ENCODE measurements at places on chromosomes 1 and 21. TPM values are rescaled to one million over a fixed set of nuclear protein-coding genes. Genes with fewer than 3 reads are reported as not detected.
A peak's percentile ranks its signal among the peaks of the same experiment; 100 is the strongest.

GRCh38 chr1:234963180-234963903 is 165.3 kb downstream of the TOMM20 start:
- DNase-seq: peak; percentile 96

OR2AK2 gene
- not detected for total RNA-seq

DNA sequence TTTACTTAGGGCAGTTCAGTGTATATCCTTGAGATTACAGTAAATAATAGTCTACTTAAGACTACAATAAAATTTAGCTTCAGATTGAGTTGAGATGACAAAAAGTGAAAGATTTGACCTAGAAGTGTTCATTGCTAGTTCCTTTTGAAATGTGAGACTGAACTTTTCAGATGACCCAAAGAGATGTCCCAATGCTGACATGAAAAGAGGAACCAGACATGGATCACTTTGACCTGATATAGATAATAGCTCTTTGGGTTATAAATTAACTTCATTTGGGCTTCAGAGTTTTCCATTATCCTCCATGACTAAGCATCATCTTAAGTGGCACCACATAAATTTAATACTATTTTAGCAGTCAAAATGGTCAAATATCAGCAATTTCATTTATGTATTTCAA is 25.7 kb upstream of the OR10J5 start:
- DNase-seq: no peak

DNA sequence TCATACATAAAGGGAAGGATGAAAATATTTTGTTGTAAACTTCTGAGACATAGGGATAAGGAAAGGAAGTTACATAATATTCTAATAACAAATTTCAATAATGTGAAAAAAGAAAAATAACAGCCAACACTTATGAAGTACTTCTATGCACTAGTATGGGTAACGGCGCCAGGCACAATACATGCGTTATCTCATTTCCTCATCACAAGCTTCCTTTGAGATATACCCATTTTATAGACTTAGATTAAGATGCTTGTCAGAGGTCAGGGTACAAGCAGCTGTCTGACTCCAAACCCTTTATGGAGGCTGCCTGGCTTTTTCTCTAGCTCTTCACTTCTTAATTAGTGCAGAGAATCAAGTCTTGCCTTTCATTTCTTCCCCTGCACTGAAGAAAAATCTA is 41.3 kb downstream of the TCP10L start:
- no peak for DNase-seq

Measured in M059J (cell line).